ENCODE measurements at places on chromosomes 7 and 10.

DNA sequence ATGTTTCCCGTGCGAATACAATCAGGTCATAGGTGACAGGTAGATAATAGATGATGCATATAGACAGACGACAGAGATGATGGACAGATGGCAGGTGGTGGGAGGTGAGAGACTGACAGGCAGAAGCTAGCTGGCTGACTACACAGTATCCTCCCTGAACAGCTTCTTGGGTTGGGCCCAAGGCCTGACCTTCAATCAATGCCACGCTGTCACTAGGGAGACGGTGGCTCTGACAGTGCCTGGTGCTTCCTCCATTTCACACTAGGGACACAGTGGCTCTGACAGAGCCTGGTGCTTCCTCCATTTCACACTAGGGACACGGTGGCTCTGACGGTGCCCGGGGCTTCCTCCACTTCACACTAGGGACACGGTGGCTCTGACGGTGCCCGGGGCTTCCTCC is 200.1 kb downstream of the DIP2C start:
- DNase-seq, result no peak

DNA sequence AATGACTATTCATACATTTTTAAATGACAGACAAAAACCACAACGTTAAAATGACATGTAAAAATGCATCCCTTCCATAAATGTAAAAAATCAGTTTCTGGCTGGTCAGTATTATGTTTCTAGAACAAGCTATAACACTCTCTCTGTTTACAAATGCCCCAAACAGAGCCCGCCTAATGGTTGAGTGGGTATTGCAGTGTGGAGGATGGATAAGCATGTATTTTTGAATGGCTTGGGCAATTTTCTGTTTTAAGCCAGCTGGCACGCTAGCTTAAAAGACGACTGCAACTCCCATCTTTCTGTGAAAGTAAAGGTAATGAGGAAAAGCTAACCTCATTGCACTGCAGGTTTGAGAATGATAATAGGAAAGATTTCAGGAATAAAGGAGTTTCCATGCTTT is 430.7 kb downstream of the PARD3 start:
- DNase-seq, result no peak

DNA sequence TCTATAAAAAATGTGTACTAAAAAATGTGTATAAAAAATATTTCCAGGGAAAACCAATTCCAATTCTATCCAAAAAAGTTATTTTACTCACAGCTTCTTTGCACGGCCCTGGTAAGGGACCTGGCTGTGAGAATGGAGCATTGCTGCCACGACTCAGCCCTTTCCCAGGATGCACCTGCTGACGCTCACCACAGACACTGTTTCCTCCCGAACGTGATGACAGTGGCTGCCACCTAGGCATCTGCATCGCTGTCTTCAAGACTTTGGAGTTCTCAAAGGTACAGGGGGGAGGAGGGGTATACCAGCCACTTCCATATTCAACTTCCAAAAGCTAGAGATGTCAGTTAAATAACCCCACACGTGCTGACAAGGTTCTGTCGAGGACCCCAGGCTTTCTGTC is 23.9 kb upstream of the PTPRN2 start:
- DNase-seq, result no peak

DNA sequence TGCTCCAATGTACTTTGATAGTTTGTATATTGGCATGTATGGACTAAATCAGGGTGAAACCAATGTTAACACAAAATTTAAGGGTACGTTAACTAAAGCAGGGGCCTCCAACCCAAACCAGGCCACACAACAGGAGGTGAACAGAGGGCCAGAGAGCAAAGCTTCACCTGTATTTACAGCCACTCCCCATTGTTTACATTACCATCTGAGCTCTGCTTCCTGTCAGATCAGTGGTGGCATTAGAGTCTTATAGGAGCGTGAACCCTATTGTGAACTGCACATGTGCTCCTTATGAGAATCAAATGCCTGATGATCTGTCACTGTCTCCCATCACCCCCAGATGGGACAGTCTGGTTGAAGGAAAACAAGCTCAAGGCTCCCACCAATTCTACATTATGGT is 62.0 kb upstream of the SCIN start:
- no peak for DNase-seq

DNA sequence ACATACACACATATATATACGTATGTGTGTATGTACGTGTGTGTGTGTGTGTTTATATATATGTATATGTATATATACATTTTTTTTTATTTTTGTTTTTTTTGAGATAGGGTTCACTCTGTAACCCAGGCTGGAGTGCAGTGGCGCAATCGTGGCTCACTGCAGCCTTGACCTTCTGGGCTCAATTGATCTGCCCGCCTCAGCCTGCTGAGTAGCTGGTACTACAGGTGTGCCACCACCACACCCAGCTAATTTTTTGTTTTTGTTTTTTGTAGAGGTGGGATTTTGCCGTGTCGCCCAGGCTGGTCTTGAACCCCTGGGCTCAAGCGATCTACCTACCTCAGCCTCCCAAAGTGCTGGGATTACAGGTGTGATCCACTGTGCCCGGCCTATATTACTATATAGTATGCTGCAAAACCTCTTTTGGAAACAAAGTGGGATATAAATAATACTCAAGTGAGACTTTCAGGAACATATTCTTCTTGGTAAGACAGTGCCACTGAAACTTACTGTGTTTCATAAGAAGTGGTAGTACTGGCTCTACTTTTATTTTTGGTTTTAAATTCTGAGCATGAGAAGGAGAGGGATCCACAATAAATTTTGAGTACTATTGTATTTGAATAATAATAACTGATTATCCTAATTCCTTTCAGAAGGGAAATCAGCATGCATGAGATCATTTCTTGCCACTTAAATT is 51.0 kb downstream of the MLLT10 start:
- no peak for DNase-seq

GRCh38 chr10:98251399-98251798 is 16.6 kb downstream of the LOXL4 start:
- DNase-seq, result no peak

DNA sequence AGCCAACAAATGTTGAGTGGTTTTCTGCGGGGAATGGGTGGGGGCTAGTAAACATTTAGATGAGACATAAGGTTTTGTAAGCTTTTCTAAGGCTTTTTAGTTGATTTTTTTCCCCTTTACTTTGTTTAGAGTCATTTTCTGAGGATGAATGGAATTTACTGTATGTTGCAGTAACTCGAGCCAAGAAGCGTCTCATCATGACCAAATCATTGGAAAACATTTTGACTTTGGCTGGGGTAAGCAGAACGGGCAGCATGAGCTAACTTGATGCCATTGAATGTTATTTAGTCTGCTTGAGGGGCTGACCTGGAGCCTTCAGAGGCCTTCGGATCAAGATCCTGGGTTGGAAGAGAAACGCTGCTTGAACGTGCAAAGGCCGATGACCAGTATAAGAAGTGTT is 37.3 kb downstream of the FBH1 start:
- DNase-seq, result no peak

DNA sequence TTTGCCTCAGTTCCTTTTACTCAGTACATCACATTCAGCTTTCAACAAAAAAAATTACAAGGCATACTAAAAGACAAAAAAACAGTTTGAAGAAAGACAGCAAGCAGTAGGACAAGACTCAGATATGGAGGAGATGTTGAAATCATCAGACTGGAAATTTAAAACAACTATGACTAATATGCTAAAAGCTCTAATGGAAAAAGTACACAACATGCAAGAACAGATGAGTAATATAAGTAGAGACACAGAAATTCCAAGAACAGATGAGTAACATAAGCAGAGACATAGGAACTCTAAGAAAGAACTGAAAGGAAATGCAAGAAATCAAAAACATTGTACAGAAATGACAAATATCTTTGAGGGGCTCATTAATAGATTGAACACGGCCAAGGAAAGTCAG is 402.6 kb downstream of the NEBL start:
- DNase-seq, result no peak

DNA sequence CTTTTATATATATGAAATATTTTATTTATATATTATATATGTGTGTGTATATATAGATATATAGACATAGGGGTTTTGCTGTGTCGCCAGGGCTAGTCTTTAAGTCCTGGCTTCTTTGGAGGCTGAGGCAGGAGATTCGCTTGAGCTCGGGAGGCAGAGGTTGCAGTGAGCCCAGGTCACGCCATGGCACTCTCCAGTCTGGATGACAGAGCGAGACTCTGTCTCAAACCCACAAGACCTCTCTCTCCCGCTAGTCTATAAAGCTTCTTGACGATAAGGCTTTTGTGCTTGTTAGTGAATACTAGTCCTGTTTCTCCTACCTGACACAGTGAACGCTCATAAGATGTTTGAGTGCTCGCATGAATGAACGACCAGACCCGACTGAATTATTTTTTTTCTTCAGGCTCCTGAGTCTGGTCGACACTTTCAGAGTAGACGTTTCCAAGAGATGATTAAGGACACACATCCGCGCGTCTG is 577 bp upstream of the DDX21 start:
- DNase-seq, result no peak

DNA sequence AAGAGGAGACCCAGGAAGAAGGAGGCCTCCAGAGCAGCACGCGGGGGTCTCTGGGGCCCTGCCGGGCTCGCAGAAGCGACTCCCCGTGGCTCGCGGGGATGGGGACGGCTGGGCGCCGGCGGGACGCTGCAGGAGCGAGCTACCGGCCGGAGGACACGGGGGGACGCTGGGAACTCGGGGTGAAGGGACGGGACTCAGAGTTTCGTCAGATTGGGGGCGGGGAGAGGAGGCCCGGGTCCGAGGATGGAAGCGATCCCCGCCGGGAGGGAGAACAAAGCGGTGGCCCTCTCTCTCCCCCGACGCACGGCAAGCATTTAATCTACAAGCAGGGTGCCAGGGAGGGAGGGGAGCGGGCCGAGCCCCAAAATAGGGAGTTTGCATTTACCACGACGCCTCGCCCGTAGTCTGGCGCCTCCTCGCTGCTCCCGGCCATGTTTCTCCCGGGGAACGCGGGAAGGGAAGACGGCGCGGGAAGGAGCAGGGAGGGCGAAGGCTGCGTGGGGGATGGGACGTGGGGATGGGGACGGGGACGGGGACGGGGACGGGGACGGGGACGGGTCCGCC is at the start of gene PRTFDC1:
PRTFDC1 (minus strand) TSS at position 464 of the 564 bp plus-strand sequence; CDS start at position 433, 31 bp downstream.
- DNase-seq, result no peak

GRCh38 chr7:39950473-39951225 is 593 bp downstream of the CDK13 start:
- DNase-seq, result peak; percentile 62

DNA sequence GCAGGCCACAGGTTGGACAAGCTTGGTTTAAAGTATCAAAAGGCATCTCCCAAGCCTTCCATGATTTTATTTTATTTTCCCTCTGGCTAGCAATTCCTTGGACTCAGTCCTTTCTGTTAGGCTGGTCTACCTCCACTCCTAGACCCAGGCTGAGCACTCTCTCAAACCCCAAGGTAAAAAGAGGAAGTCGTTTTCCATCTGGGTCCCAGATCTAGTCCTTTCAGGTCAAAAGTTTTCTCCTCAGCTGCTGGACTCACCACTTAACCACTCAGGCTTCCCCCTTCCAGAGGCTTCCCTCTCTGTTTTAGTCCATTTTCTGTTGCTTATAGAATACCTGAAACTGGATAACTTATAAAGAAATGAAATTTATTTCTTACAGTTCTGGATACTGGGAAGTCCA is 252.3 kb upstream of the MKLN1 start:
- DNase-seq, result no peak

GRCh38 chr10:131517781-131518180 is 206.3 kb upstream of the TCERG1L start:
- DNase-seq, result no peak
